Naive thymus-derived CD8-positive, alpha-beta T cell (primary cell): ENCODE measurements at places on chromosomes 16 and 17. TPM values are rescaled to one million over a fixed set of nuclear protein-coding genes. Genes with fewer than 3 reads are reported as not detected.

- no peaks in the 10 kb centered on the region for H3K36me3 ChIP-seq
- peaks cover 14% of the 10 kb centered on the region for H3K4me1 ChIP-seq
- no peak overlapping the region for H3K27ac ChIP-seq
- H3K27me3 ChIP-seq = no peaks in the 10 kb centered on the region
Observed at GRCh38 chr17:17030515-17031211, 11.6 kb upstream of the MPRIP start.

- H3K27me3 ChIP-seq = peaks cover 11% of the 10 kb centered on the region
- no peak overlapping the region for H3K4me3 ChIP-seq
- H3K27ac ChIP-seq = no peak overlapping the region
- no peaks in the 10 kb centered on the region for H3K36me3 ChIP-seq
- no peak for DNase-seq
Observed at GRCh38 chr17:39740357-39741111, 2.8 kb downstream of the GRB7 start.

DNA sequence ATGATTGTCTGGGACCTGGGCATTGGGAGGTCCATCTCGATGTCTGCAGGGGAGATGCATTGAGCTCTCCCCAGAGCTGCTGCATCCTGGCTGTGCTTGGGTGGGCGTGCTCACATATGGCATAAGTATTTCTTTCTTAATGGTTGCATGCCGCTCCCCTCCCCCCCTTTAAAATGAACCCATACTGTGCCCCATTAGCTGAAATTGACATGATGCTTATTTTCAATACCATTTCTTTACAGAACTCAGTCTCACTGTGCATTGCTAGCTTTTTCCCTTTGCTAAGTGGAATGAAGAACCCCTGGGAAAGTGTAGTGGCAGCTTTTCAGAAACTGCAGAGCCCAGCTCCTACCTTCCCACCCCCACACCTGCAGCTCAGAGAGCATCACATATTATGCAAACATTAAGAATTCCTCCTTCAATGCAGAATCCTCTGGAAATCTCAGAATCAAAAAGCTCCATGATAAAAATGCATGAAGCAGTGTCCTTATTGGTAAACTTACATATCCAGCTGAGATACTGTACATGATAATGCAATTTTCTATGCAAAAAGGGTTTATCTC is 56.4 kb downstream of the HS3ST4 start:
- no peak for DNase-seq
- H3K27ac ChIP-seq = no peak overlapping the region

GRCh38 chr17:48960834-48961515 is 7.4 kb downstream of the GIP start:
- no peak overlapping the region for H3K4me3 ChIP-seq
- no peak overlapping the region for H3K27ac ChIP-seq
- no peak for DNase-seq
- no peaks in the 10 kb centered on the region for H3K36me3 ChIP-seq

DNA sequence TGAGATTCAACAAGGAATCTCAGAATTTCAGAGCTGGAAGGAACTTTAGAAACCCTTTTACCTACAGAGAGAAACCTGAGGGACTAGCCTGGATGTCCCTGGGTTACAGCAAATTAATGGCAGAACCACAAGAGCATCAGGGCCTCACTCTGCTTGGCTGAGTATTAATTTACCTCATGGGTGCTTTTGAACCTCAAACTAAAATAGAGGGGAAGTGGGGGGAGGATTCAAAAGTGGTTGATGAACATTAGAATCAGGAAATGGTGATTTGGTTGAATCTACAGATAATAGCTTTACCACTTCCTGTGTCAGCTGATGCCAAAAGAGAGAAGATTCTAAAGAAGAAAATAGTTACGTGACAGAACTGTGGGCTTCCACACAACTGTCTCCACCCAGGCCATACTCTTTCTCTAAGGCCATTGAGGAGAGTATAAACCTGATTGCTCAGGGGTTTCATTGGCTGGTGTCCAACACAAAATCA is 11.3 kb upstream of the SKAP1 start:
- DNase-seq = peak; percentile 47
- H3K27ac ChIP-seq = peak overlapping the region; percentile 94
- no peaks in the 10 kb centered on the region for H3K27me3 ChIP-seq
- no peaks in the 10 kb centered on the region for H3K36me3 ChIP-seq

DNA sequence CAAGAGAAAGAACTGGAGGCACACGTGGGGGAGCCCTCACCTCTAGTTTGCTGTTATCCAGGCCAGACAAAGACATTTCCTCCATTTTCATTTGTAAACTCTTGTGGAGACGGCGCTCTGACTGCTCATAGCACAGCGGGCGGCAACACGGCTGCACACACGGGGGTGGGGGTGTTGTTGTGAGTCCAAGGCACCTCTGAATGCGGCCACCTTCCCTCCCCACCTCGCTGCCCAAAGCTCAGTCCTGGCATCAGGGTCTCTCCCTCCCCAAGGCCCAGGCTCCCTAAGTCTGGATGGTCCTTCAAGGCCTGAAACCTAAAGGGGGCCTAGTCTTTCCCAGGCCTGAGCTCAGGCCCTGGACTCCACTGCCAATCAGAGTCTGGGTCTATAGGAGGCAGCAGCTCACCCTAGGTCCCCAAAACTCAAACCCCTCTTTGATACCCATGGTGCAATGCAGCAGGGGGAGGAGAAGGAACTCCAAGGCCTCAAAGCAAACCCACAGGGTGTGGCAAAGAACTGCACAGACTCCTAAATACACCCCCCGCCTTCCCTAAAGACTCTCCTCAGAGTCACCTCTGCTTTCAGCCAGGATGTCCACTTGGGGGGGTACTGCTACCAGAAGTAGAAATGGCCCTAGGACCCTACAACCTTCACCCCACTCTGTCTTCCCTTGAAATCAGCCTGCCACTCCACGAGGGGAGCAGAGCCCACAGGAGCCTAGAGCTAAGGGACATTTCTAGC is 1.5 kb downstream of the ATXN7L3 start:
- H3K27ac ChIP-seq = peak overlapping the region; percentile 97
- no peak for DNase-seq
- peaks cover 44% of the 10 kb centered on the region for H3K36me3 ChIP-seq

- H3K27me3 ChIP-seq = peaks cover 56% of the 10 kb centered on the region
- DNase-seq = no peak
- H3K4me3 ChIP-seq = no peak overlapping the region
- no peaks in the 10 kb centered on the region for H3K36me3 ChIP-seq
- H3K27ac ChIP-seq = no peak overlapping the region
Observed at GRCh38 chr17:73974536-73974935, 228.9 kb upstream of the RPL38 start.

TMED6 gene
- total RNA-seq = 4.5 TPM

TBX21 gene
- 2.1 TPM for total RNA-seq

TRPV3 gene
- total RNA-seq = 0.38 TPM
